ENCODE measurements at places on chromosomes 13 and 19. TPM values are rescaled to one million over a fixed set of nuclear protein-coding genes. Genes with fewer than 3 reads are reported as not detected.

DNA sequence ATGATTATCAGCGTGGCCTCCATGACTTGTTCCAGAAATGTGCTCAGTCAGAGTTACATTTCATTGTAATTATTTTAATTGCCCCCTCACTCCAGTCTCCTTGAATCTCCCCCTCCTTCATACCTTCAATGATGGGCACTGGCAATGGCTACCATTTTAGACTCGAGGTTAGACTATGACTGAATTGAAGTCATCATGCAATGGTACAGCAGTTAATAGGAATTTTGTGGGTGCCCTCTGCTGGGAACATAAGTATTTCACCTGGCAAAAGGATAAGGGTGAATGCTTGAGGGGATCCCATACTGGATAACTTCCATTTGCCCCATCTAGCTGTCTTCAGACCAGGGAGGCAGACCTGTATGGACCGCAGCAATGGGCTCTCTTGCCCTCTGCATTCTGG lies 32.2 kb upstream of the USP12 start:
- peak; percentile 25 for DNase-seq

CHST8 gene
- total RNA-seq, result 0.31 TPM

DNA sequence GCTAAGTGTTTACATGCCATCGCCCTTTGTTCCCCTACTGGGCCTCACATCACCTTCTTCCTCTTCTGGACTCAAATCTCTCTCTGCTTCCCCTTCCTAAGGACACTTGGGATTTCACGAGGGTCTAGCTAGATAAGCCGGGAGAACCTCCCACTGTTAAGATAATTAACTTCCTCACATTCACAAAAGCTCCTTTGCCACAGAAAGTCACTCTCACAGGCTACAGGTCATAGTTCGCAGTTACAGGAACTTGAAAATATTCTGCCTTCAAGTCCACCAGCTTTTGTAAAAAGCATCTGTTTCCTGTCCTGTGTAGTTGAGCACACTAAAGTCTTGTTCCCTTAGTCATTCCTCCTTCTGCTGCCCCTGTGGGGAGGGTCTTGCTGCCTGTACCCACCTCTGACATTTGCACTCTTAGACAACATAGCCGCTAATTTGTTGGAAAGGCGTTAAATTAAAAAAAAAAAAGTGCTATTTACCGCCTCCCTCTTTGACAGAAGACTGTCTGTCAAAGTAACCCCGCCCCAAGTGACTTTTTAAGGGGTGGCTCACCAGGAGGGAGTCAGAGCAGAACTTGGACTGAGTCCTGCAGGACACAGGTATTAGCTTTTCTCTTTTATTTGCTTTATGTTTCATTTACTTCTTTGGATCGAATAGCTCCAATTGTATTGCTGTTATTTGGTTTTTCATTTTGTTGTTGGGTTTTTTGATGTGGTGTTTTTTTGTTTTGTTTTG lies 26.8 kb upstream of the CEACAM21 start:
- no peak for DNase-seq

DNA sequence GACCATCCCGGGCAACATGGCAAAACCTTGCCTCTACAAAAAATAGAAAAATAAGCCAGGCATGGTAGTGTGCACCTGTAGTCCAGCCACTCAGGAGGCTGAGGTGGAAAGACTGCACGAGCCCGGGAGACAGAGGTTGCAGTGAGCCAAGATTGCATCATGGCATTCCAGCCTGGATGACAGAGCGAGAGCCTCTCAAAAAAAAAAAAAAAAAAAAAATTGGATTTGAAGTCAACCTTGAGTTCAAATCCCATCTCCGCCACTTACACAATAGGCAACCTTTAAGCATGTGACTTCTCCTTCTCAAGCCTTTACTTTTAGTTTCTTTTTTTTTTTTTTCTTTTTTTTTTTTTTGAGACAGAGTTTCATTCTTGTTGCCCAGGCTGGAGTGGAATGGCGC lies 12.0 kb downstream of the KASH5 start:
- no peak for DNase-seq

DNA sequence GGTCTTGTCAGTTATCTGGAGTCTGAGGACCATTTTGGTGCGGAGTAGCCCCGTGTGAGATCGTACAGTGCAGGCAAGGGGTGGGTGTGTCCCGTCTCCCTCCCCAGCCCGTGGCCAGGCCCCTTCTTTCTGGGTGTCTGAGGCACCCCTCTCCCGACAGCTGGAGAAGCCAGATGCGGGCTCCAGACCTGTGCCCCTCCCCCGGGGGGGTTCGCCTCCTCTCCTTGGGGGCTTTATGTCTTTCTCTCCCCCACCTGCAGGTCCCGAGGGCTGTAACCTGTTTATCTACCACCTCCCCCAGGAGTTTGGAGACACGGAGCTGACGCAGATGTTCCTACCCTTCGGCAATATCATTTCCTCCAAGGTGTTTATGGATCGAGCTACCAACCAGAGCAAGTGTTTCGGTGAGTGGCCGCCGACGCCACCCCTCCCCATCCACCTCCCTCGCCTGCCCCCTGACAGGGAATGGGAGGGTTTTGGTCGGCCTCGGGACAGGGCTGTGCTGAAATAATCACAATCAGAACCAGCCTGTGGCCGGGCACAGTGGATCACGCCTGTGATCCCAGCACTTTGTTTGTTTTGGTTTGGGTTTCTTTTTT lies 65.6 kb downstream of the CELF5 start:
- DNase-seq, result no peak

- no peak for DNase-seq
Observed at GRCh38 chr19:3287814-3288213, 63.4 kb downstream of the CELF5 start.

GDF15 gene
- total RNA-seq, result 20.4 TPM
